ENCODE measurements at places on chromosomes 5 and 9.
A peak's percentile ranks its signal among the peaks of the same experiment; 100 is the strongest.

DNA sequence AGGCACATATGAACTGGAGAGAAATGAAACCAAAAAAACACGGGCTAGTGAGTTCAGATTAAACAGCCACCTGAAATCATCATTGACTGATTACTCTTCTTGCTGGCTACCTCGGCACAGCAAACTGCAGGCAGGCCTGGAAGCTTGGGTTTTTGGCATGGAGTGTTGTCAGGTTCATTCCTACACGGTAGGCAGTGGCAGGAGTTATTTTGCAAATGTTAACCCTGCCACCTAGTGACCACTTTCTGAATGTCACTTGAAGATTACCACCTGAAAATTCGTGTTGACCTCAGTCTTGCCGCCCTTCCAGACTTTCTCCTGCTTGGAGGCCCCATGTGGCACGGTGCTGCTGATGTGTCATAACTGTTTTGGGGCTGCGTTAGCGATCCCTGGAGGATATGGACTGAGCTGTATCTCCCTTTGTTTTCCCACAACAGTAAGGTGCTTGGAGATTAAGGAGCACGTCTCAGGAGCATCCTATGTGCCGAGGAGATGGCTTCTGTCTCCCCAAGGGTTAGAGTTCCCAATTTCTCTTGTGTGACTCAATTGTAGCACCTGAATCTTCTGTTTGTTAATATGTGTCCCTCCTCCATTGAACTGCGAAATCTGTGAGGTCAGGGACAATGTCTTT, 12.7 kb upstream of the CD180 start:
- DNase-seq: peak; percentile 79

- DNase-seq: no peak
Observed at GRCh38 chr5:175325681-175326080, 118.3 kb downstream of the DRD1 start.

DNA sequence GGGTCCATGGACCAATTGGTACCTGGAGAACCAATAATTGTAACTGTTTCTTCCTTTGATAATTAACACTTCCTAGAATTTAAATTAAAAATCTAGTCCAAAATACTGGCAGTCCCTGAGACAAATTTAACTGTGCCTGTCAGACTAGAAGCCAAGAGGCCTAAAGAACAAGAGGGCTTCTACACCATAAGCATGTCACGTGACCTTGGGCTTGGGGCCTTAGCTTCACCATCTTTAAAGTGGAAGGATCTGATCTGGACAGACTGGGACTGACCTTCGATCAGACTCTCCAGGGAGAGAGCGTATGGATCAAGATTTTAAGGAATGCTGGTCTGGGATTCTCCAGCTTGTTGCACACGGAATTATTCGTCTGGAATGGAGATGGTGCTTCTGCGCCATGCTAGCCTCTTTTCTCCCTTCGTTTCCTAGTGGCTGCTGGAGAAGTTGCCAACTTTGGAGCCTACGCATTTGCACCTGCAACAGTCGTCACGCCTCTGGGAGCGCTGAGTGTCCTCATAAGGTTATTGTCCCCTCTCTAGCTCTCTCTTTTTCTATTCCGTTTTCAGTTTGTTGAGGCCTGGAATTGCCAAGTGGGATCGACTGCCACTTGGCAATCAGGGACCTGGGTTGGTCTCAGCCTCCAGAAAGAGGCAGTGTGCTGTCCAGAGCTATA, 8.4 kb downstream of the NIPAL4 start:
- DNase-seq: no peak

GRCh38 chr9:33161589-33162132, 5.5 kb downstream of the B4GALT1 start:
- no peak for DNase-seq

DNA sequence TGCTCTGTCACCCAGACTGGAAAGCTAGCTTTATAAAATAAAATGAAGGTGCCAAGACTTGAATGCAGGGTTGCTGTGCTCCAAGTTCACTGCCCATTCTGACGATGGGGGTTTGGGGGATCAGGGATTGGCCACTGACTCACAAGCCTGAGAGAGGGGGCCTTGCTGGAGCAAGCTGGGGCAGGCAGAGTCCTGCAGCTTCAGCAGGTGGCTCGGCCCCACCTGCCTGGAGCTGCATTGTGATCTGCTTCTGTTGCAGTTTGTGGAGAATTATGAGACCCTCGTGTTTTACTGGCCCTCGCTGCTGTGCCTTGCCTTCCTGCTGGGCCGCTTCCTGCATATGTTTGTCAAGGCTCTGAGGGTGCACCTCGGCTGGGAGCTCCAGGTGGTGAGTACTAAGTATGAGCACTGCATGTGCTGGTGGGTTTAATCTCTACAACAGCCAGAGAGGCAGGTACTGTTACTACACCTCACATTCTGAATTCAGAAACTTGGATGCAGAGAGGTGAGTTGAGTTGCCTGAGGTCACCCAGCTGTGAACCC, 31.1 kb upstream of the CCDC180 start:
- no peak for DNase-seq

GRCh38 chr9:69655065-69655464, 17.1 kb downstream of the APBA1 start:
- DNase-seq: no peak

GRCh38 chr5:174723979-174724483, 351 bp upstream of the MSX2 start:
- DNase-seq: no peak
